ENCODE measurements at places on chromosomes 11 and 22.

DNA sequence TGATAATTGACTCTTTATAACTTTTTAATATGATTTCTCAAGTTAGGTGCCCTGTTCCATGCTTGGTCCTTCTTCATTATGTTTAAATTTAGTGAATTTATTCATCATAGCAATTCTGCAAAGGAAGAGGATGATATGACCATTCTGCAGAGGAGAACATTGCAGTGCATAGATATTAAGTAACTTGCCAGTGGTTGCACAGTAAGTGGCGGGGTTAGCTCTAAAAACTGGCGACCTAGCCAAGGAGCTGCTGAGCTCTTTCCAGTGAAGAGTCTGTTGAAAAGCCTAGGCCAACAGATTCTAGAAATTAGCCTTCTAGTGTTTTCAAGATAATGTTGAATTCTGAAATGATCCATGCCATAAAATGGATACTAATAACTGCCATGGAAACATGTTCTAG is 4.6 kb downstream of the EWSR1 start:
- no peak for DNase-seq

GRCh38 chr11:10387206-10388083 is 67.6 kb upstream of the AMPD3 start:
- no peak for DNase-seq

DNA sequence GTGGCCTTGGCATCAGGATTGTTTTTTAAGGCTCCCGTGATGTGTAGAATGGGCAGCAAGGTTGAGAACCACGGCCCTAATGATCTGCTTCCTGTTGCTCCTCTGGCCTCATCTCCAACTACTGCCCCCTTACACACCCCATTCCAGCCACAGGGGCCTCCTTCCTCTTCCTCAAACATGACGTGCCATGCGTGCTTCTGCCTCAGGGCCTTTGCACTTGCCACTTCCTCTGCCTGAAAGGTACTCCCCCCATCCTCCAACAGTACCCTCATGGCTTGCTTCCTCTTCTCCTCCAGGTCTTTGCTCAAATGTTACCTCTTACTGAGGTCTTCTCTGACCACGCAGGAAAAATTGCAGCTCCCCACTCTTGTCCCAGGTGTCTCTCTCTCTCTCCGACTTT is 93.9 kb upstream of the CSNK2A3 start:
- no peak for DNase-seq

GRCh38 chr11:69707176-69707575 is 3.4 kb upstream of the FGF19 start:
- no peak for DNase-seq

- DNase-seq, result peak; percentile 72
These were observed 758 bp downstream of the GALNT18 start for GRCh38 chr11:11620921-11621572.

DNA sequence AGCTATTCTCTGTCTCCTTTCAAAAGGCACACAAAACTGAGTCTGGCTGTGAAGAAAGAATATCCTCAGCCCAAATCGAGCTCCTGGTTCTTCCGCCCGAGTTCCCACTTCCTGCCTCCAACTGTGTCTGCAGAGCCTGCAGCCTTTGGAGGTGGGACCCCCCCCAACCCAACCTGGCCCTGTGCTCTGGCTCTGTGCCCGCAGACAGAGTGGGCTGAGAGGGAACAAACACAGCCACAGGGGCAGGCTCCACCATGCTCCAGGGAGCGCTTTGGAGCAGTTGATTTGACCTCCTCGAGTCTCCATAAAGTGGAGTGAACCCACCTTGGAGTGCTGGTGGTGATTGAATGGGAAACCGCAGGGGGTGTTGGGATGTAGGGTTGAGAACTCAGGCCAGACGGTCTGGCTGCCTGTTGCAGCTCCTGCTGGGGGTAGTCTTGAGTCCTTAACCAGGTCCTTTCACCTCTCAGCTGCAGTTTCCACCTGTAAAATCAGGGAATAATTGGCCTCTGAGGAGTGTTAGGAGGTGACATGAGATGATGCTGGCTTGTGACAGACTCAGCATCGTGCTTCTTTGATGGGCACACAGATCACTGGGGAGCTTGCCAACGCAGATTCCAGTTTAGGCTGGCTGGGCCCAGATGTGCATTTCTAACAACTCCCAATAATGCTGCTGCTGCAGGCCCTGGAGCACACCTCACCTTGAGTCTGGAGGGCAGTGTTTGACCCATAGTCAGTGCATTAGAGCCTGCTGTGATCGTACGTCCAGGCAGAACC is 11.4 kb downstream of the DAGLA start:
- DNase-seq, result peak; percentile 77

DNA sequence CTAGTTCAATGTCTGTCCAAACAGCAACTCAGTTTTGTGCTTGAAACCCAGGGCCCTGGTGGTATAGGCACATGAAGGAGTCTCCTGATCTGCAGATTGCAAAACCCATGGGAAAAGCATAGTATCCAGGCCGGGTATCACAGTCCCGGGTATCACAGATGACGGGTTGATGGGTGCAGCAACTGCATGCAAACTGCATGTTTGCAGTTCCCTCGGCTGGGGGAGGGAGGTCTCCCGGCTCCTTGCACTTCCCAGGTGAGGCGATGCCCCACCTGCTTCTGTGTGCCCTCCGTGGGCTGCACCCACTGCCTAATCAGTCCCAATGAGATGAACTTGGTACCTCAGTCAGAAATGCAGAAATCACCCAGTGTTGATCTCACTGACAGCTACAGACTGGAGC is 53.9 kb downstream of the KCNQ1 start:
- no peak for DNase-seq

DNA sequence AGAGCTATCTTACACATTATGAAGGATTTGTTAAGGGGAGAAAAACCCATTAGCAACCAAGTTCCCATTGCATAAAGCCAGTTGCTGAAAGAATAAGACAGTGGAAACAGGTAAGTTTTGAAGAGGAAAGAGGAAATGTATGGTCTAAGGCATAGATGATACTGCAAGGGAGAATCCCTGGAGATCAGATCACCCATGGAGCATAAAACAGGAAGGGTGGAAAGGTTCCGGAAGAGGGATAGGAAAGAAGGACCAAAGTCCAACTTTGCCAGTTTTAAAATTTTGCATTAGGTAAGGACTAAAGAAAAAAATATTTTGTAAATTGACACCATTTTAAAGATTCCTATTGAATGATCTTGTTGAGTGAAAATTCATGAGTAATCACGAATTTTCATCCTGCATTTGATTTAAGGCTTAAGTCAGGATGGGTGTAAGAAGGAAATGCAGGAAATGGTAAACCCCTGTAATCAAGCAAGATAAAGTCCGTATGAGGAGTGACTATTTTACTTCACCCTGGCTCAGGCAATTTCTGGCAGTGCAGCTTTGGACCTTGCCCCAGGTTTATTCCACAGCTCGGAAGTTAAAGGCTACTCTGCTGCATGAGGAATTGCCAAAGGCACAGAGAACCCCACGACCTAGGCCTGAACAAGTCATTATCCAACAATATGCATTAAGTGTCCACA is 70.9 kb downstream of the CCDC34 start:
- DNase-seq, result no peak

- DNase-seq, result no peak
These were observed 89.5 kb downstream of the GGTLC2 start for GRCh38 chr22:22733881-22734373.

GRCh38 chr22:49648053-49648452 is 179.6 kb downstream of the BRD1 start:
- no peak for DNase-seq

DNA sequence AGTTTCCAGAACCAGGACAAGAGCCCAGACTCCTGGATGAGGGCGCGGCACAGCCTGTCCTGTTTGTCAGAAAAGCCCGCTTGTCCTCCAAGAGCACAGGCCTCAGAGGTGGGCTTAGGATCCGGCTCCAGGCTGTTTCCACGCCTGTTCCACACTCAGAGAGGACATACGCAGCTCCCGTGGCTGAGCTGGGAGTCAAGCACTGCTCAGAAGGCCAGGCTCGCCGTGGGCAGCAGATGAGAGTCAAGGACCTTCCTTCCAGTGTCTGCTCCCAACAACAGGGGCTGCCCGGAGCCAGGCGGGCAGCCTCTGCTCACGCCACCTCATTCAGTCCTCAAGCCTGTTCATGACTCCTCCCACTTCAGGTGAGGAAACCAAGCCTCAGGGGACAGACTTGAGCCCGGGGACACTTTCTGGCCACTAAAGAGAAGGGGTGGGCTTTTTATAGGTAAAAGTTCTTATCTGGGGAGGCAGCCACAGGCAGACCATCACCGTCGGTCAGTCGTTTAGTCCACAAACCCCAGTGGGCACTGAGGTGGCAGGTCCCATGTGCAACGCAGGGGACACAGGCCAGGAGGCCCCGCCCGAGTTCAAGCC is 3.8 kb downstream of the CYB5R3 start:
- no peak for DNase-seq

GRCh38 chr11:78069465-78069864 is 5.8 kb downstream of the THRSP start:
- no peak for DNase-seq

GRCh38 chr11:119473226-119473625 is 50.3 kb upstream of the THY1 start:
- DNase-seq, result no peak

GRCh38 chr22:18110194-18110953 is at the start of gene TUBA8:
TUBA8 (plus strand) TSS chr22:18110809; CDS start chr22:18110866, 57 bp downstream.
- DNase-seq, result no peak

- no peak for DNase-seq
These were observed 346.6 kb downstream of the AASDHPPT start for GRCh38 chr11:106424111-106424510.

- no peak for DNase-seq
These were observed 340.4 kb downstream of the ETS1 start for GRCh38 chr11:128246810-128247594.

- no peak for DNase-seq
These were observed 53.7 kb downstream of the CD6 start for GRCh38 chr11:61024938-61025820.

DNA sequence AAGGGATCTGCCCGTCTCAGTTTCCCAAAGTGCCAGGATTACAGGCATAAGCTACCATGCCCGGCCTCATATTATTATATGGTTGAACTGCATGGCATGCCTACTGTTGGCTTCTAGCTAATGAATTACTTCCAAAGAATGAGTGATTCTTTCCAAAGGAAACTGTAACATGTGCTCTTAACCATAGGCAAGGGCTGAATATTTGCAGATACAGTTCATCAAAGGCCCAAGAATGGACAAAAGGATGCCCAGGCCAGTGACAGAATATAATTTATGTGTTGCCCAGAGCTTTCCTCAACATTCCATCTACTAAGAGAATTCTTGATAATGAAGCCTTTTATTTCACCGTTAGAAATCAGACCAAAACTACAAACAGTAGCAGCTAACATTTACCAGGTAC is 27.0 kb upstream of the CCDC89 start:
- DNase-seq, result no peak

DNA sequence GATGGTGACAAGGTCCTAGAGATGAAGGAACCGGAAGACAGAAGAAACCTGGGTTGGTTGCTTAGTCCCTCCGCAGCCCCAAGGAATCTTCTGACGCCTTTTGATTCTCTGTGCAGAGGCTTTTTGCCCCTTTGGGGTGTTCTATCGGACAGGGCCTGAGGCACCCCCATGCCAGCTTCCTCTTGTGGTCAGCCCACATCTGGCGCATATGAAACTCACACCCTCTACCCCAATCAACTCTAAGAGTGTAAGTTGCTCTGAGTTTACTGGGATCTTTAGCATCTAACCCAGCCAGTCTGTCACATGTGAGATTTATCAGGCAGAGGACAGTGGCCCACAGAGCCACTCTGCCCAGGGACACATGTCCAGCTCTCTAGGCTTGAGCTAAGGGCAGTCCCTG is 17.4 kb downstream of the RASD2 start:
- no peak for DNase-seq

DNA sequence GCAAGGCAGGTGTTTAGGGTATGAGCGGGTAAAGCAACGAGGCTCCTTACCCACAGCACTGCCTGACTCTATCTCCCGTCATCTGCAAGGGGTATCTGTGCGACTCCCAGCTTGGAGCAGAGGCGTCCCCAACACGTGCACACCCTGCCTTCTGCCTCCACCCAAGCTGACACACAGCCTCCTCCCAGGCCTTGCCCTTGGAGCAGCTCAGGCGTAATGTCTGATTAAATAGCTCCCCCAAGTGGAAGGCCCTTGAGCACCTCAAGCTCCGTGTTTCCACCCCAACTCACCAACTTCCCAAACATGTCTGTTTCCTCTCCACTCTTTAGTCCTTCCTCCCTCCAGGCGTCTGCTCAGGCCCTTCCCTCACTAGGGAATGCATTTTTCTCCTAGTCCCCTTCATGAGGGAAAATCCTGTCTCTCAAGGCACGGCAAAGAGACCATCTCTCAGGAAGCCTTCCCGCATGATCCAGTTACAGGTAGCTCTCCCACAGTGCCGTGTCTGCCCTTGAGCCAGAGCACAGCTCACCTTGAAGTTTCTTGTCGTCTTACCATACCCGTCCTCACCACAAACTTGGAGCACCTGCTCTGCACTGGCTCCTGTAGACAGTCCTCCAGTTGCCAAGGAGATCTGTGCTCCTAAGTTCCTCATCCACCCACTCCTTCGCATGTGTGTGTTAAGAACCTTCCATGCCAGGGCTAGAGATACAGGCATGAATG is 15.8 kb downstream of the CYB5R2 start:
- DNase-seq, result peak; percentile 69

DNA sequence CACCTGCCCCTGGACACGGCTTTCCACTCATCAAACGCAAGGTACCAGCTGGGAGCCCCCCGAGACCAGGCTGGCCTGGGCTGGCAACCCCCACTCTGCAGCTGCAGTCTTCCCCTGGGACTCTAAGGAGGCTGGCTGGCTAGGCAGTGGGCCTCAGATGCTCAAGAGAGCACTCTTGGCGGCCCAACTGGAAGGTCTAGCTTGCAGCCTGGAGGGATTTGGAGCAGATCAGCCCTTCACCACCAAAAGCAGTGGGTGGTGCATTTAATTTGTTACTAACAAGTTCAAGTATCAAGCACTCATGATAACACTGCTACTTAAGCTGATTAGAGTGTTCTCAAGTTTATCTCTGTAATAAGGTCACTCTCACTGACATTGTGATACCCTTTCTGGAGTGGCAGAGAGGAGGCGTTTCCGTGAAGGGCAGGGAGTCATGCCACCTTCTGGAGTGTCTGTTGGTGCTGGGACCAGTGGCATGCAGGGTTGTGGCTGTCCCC is 21.5 kb downstream of the C22orf23 start:
- DNase-seq, result no peak

GRCh38 chr11:79236541-79236971 is 204.3 kb downstream of the TENM4 start:
- no peak for DNase-seq

DNA sequence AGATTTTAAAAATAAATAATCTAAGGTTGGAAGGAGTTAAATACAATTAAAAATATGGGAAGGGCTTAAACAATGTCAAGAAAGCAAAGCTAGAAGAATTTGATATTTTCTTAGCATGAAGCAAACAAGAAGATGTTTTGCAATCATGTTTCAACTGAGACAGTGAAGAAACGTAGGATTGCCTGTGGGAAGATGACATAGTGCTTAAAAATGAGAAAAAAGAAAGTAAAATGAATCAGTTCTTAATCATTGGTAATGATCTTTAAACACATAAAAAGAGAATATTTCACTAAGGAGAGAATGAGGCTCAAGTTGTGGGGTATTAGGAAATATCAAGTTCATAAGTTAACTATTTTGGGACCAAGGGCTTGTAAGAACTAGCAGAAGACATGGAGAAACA is 855.0 kb downstream of the METTL15 start:
- no peak for DNase-seq

Measured in NCI-H1417 (cell line).